Activated naive CD4-positive, alpha-beta T cell treated with anti-CD3 and anti-CD28 coated beads, Interleukin-2, amount 50 U/mL, for 16 hours (primary cell): ENCODE measurements at places on chromosomes 6 and 20.
A peak's percentile ranks its signal among the peaks of the same experiment; 100 is the strongest.

GRCh38 chr20:54017846-54018245, 52.5 kb downstream of the BCAS1 start:
- no peak for DNase-seq

GRCh38 chr6:115220551-115221159, 840.0 kb downstream of the FRK start:
- DNase-seq = no peak

GRCh38 chr6:157381631-157382621, 936 bp downstream of the ZDHHC14 start:
- peak; percentile 64 for DNase-seq

DNA sequence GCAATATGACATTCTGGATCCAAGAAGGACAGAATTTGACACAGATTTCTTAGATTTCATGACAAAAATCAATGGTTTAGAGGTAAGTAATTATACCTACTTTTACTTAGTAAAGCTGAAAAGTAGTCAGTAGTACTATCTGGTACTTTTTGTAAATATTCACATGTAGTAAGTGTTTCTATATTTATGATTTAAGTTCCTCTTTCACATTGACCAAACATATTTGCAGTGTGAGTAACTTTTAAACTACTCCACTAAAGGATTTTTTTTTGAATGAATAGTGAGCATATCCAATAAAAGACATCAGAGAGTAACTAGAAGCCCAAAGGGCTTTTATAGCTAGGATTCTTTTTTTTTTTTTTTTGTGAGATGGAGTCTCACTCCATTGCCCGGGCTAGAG, 60.8 kb downstream of the DNAH8 start:
- no peak for DNase-seq

GRCh38 chr6:81901551-81901966, 149.1 kb upstream of the TENT5A start:
- no peak for DNase-seq

DNA sequence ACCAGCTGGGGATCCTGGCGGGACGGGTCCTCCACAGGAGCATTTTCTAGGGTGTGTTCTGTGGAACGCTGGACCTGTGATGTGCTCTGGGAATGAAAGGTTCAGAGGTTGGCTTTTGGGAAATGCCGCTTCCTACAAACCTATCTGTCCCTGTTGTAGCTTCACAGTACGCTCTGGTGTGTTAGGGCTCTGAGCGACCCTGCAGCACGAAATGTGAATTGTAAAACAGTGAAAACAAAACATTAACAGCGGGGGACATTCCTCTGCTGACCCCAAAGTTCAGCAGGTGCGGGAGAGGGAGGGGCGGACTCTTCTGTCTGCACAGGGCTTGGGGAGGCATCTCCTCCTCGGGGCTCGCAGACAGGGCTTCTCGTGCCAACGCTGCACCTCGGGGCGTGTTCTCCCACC, 155.9 kb downstream of the NRN1 start:
- DNase-seq = no peak

DNA sequence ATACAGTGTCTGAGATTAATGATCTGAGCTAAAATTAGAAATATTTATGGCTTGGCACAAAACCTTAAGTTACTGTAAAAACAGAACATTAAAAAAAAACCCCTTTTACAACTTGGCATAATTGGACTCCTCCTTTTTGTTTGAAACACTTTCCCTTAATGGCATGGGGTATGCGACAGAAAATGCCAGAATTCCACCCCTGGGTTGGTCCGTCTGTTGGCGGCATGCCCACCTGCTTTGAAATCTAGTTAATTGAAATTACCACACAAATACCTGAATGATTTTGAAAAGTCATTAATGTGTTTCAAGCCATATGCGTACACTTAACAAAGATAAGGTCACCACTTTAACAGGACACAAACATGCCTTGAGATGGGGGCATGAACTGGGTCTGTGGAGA, 175.1 kb upstream of the FOXQ1 start:
- DNase-seq = no peak

DNA sequence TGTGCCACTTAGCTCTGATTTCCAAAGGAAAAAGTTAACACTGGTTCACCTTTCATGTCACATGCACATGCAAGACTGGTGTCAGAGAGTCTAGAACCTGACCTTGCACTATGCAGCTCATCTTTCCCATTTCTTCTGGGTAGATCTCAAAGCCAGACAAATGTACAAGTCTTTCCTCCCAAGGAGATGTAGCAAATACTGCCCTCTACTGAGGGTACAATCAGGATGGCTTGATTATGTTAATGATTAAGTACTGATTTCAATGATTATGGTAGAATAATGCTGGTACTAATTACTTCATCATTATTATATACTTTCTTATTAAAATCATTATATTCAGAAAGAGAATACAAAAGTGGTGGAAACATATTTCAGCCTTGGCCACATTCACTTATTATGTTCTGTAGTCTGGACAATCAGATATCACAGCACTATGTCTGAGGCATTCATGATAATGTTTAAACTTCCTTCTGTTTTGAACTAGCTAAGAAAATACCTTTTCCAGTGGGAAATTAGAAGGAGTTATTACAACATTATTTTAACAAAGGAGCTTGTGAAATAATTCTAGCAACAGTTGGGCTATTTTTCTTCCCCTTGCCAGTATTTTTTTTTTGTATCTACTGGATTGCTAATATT, 68.5 kb upstream of the FOXO3 start:
- DNase-seq = no peak

DNA sequence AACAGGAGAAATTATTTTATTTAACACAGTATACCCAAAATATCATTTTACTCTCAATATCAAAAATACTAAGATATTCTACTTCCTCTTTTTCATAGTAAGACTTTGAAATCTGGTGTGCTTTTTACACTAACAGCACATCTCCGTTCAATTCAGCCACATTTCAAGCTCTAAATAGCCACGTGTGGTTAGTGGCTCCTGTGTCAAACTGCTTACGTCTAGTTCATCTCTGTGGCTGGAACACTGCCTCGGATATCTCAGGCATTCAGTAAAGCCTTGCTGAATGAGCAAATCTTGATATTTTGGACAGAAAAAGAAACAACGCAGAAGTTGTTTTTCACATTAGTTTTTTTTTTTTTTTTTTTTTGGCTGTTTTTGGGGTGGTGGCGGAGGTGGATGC, 136.1 kb downstream of the EYA4 start:
- no peak for DNase-seq
